Right hindlimb (tissue), 1 donor: ENCODE measurements at places on chromosomes 13 and 19.

GRCh38 chr13:33785384-33785783, 32.6 kb upstream of the RFC3 start:
- no peak for DNase-seq

DNA sequence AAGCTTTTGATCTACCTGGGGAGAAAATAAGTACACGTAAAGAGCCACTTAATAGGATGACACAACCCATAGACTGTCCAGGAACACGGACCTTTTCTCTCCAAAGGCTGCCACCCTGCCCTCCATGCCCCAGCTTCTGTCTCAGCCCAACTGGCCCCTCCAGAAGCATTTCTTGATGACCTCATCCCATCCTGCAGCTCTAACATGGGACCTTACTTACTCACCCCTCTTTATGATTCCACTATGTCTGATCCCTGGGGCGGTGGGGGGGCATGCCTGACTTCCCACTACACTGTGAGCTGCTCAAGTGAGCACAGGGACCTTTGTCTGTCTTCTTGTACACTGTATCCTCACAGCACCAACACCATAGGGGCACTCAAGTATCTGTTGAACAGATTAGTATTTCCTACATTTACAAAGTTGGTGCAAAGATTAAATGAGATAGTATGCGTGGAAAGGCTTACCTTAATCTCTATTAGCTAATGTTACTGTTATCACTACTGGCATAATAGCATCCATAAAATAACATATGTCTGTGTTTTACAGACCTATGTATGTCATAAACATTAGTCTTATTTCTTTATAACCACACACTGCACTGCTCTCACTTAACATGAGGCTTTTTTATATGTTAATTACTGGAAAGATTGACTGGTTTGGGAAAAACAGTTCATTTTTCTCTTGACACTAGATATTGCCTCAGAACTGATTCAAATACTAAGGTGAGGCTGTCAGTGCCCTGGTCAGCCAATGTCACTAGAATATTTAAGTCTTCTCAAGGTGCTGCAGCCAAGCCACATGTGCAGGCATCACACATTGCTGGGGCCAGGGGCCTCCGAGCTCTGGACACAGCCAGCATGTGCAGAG, 100.9 kb downstream of the FOXO1 start:
- DNase-seq, result no peak

GRCh38 chr13:102878481-102878880, 32.6 kb downstream of the ERCC5 start:
- peak; percentile 28 for DNase-seq

DNA sequence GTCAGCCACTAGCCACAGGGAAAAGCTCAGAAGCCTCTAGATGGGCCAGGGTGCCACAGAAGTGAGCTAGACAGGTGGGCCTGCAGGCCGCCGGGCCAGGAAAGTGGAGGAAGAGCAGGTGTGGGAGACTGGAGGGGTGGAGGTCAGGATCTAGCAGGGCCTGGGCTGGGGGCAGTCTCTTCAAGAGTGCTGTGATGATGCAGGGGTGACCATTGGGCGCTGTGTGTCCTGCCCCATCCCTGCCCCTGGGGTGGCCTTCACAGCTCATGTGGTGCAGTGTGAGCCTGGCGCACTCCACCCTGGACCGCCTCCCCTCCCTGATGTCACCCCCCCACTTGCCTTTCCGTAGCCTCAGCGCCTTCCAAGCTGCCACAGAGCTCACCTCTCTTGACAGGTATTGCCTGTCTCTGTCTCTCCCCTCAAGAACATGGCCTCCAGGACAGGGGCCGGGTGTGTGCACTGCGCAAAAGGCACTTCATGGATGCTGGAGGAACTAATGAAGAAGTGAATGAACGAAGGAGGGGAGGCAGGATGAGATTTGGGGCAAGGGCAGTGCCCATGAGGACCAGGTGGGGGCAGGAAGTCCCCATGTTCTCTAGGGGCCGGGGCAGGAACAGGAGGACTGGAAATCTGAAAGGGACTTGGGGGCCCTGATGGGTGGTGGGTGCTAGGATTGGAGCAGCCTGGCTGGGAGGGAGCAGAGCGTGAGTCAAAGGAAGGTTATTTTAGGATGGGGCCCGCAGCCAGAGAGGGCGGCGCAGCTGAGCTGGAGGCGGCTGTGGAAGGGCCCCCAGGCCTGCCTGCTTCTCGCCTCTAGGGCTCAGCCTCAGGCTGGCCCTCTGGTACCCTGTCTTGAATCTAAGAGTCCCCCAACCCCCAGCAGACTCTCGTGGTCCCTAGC, 6.6 kb downstream of the SSBP4 start:
- DNase-seq, result peak; percentile 79

DNA sequence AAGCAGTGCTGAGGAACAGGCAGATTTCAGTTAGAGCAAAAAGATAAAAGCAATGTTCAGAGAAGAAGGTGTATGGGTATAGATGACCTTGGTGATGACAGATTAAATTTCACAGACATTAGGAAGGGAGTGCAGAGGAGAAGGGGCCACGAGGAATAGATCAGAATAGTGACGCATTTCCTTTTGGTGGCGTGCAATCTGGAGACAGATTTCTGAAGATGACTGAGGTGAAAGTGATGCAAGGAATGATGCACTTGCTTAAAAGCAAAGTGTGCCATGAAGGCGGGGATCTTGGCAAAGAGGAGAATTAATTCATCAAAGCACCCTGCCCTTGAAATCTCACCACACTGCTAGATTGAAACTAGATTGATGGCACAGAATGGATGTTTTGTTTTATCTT, 202.4 kb downstream of the ITGBL1 start:
- no peak for DNase-seq

DNA sequence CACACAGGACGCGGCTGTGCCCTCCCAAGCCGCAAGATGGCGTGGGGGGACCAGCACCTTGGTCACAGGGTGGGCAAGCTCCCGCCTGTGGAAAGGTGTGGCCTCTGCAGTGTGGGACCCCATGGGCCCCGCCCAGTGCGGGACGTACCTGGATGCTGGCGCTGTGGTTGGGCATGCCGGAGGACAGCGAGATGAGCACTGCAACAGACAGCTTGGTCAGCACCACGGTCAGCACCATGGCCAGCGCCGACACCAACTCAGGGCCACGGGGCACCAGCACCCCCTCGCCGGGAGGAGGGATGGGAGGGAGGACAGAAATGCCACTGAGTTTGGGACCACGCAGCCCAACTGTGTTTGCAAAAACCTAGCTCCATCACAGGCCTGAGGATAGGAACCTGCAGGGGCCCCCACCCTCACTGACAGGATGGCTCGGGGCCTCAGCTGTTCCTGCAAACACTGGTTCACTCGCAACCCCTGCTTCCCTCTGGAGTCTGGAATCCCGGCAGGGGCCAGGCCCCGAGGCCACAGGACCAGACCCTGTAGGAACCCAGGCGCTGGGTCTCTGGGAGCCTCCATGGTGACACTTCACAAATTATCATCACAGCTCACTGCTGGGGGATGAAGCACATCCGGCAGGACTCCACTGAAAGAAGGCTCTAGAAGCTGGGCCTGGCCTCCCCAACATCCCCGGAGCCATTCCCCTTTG, 27.1 kb downstream of the IZUMO4 start:
- DNase-seq, result no peak
